Upper lobe of left lung (tissue), 6 donors: ENCODE measurements at places on chromosomes 1 and 21. TPM values are rescaled to one million over a fixed set of nuclear protein-coding genes. Genes with fewer than 3 reads are reported as not detected.

Gene CFAP107
- total RNA-seq, result 6.2 TPM

Gene KCNJ9
- total RNA-seq, result not detected

Gene TMEM39B
- 7.7 TPM for total RNA-seq

Gene KRTAP10-12
- not detected for total RNA-seq

Gene BTBD8
- total RNA-seq, result 4.4 TPM

Gene TMEM125
- total RNA-seq, result 302 TPM

Gene CD53
- total RNA-seq, result 108 TPM

Gene MAP1LC3C
- not detected for total RNA-seq

Gene METTL18
- total RNA-seq, result 4.6 TPM

Gene KIF14
- total RNA-seq, result 0.76 TPM

Gene ITLN2
- 63.8 TPM for total RNA-seq
